ENCODE measurements at places on chromosomes 1 and 21.

GRCh38 chr21:46087641-46088040 is 10.3 kb upstream of the COL6A2 start:
- no peak for DNase-seq

- no peak for DNase-seq
Measured at GRCh38 chr1:101128211-101128727, 102.7 kb upstream of the DPH5 start.

GRCh38 chr21:34192646-34193285 is 119.4 kb downstream of the MRPS6 start:
- DNase-seq = peak; percentile 57

GRCh38 chr1:158945061-158945460 is 13.7 kb downstream of the PYHIN1 start:
- no peak for DNase-seq

GRCh38 chr1:206575894-206576737 is 36.1 kb downstream of the EIF2D start:
- no peak for DNase-seq

DNA sequence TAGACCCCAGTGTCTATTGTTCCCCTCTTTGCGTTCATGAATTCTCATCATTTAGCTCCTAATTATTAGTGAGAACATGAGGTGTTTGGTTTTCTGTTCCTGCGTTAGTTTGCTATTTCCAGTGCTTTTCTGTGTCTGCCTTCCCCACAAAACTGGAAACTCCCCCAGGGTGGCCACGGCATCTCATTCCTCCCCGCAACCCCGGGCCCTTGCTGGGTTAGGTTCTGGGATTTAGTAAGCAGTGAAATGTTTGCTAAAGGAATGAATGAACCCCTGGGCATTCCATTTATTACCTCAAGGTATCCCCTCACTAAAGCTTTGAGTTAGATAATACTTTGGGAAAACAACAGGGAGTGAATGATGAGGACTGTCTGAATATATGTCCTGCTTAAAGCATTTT is 142.9 kb downstream of the GLUL start:
- DNase-seq = no peak

GRCh38 chr1:84259376-84259775 is 42.1 kb upstream of the SAMD13 start:
- DNase-seq = no peak

GRCh38 chr1:31421371-31422040 is 8.5 kb downstream of the SERINC2 start:
- no peak for DNase-seq

DNA sequence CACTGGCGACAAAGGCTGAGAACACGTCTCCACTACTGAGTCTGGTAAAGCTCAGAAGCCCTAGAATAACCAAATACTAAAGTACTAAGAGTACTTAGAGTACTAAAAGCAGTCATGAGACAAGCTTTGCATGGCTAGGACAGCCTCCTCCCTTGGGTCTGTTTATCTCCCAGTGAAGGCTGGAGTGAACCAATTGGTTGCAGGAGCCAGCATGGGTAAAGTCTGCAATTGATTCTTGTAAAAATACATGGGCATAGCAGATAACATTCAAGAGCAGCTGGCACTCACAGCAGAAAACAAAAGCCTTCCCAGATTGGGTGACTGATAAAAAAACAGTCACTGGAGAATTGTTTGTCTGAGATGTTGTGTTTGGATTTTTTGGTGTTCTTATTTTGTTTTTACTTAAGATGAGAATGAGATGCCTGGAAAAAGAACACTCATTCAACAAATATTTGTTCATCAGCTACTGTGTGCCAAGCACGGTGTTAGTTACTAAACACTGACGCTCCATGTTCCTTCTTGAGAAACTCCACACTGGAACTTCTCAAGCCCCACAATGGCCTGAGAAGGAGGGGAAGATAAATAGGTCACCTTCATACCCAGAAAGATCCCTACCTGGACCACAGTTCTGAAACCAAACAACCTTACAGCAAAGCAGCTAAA is 3.7 kb downstream of the IRF6 start:
- no peak for DNase-seq

- DNase-seq = no peak
Measured at GRCh38 chr1:8474369-8474768, 156.5 kb downstream of the SLC45A1 start.

GRCh38 chr1:171280599-171280998 is 32.3 kb downstream of the FMO1 start:
- DNase-seq = no peak

DNA sequence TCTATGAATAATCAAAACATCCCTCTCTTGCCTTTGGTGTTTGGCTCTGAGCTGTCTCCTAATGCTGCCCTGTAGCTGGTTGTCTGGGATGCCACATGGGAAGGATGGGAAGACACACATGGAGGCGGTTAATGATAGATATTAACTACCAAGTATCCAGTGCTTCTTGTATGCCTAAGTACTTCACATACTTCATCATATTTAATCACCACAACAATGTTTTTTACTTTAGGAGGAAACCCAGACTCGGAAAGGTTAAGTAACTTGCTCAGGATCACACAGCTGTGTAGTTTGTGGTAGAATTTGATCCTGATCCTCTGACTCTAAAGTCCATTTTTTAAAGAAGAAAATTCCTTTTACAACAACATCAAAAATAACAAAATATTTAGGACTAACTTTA is 88.0 kb downstream of the HHAT start:
- no peak for DNase-seq

GRCh38 chr1:18592368-18592767 is 38.3 kb upstream of the PAX7 start:
- no peak for DNase-seq

DNA sequence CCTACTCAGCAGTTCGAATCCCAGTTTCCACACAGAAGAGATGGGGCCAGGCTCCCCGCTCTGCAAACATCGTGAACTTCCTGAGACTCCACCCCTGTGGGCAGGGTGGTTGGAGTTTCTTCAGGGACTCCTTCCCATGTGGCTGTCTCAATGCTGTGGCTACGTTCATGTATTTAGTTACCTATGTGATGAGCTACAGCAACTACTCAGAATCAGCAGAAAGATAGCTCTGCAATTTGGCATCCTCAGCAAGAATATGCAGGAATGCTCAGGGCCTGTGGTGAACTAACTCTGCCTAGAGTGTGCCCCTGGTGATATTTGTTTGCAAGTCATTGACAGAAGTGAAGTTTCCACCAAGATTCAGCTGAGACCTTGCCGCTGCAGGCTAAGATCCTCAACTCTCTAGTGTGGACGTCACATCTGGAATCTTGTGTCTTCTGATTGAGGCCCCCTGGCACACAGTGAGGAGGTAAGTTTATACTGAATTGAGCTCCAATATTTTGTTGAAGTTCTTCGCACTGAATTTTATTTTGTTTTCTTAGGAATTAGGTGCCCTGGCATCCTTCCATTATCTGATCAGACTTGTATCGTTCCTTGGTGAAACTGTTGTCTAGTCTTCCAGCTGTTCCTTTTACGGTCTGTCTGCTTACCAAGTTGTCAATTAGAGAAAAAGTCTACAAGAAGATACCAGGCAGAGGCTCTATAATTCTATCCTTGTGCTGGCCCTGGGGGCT is 8.2 kb upstream of the GLRX2 start:
- no peak for DNase-seq

DNA sequence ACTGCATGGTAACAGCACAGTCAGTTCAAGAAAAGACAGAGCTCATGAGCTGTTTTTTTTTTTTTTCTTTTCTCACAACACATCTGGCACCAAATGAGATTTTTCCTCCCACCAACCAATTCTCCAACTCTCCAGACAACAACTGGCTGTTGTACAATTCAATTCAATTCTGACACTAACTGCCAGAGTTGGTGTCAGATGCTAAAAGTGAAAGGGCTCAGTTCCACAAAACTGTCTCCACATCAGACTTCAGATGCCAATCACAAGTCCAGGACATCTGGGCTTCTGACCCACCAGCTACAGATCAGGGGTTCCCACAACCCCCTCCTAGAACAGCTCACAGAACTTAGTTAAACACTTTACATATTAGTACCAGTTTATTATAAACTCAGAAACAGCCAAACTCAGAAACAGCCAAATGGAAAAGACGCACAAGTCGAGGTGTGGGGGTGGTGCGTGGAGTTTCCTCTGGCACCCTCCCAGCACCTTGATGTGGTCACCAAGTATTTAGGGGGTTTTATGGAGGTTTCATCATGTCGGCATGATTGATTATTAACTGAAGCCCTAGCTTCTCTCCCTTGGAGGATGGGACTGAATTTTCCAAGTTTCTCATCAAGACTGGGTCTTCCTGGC is 39.2 kb upstream of the LRRC8D start:
- peak; percentile 87 for DNase-seq

GRCh38 chr1:37484325-37485051 is 10.1 kb downstream of the ZC3H12A start:
- no peak for DNase-seq

DNA sequence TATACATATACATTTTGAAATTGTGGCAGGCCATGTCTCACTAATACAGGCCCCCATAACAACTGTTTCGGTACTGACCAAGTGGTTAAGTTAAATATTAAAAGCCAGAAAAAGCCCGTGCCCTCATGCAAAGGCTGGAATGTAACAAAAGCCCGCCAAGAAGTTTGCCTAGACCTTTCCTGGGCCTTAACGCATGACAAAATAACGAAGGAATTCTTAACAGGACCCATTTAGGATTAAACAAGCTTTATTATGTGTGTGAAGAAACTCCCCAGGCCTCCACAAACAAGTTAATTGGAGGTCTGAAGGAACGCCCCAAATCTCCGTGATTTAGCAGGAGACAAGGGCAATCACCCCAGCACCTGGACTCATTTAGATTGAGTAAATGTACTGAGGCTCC is 42.4 kb downstream of the TNFSF4 start:
- no peak for DNase-seq
